Stimulated activated CD8-positive, alpha-beta memory T cell treated with anti-CD3 and anti-CD28 coated beads, Interleukin-2, amount 100 ng/mL, for 48 hours (primary cell): ENCODE measurements at places on chromosomes 13 and 19.

DNA sequence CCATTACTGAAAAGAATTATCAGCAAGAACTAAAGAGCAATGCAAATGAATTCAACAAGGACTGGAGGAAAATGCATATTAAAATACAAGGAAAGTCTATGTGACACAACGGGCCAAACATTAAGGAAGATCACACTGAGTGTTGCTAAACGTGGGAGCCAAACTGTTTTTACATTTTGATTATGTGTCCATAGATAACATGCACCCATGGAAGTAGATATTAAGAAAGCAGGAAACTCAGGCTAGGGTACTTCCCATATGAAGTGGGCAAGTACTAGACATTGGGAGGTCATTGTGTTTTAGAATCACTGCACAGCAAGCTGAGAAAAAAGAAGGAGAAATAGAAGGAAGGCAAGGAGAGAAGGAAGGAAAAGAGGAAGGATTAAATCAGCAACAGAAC is 161.8 kb downstream of the KCTD12 start:
- DNase-seq: no peak

GRCh38 chr13:79228972-79229371 is 177.1 kb downstream of the RBM26 start:
- no peak for DNase-seq

GRCh38 chr19:14152713-14153112 is 16.3 kb upstream of the ASF1B start:
- no peak for DNase-seq

DNA sequence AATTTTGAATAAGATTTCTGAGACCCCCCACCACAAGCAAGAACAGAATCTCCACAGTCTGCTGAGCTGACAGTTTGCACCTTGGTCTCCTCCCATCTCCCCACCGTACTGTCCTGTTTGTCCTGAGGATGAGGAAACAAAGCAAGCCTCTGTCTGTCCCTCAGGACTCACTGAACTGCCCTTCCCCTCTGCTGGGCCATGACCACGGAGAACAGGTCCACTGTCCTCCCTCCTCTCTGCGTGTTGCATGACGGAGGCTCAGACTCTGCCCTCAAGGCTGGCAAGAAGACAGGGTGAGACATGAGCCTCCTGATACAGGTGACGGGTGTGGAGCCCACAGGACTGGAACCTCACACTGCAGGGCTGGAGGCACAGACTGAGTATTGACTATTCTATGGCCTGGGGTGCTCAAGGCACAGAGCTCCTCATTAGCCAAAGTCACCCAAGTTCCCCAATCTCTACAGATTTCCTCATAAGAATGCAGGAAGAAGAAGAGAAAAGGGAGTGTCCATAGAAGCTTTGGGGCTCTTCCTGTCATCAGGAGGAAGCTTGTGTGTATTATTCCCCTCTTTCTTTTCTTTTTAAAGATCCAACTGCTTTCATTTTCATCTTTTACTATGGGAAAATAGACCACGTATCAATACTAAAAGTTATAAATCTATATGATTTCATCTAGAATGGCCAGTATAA is 22.4 kb upstream of the RGCC start:
- no peak for DNase-seq

GRCh38 chr19:32909257-32909656 is 39.7 kb upstream of the SLC7A9 start:
- DNase-seq: no peak

DNA sequence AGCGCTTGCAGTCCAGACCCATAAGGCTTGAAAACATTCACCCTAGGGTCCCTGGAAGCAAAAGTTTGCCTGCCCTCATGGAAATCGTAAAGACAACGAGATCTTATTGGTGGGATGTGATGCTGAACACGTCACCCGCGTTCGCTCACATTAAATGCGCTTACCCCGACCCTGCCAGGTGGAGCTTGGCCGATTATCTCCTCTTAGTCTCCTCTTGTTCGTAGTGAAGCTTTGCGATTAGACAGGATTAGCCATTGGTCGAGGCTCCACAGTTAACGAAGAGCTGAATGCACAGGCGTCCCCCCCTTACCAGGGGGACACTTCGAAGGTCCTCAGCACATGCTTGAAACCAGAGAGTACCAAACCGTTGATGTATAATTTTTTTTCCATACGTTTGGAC is 16.0 kb upstream of the KDM4B start:
- no peak for DNase-seq

GRCh38 chr13:47289567-47289966 is 392.7 kb upstream of the HTR2A start:
- no peak for DNase-seq

DNA sequence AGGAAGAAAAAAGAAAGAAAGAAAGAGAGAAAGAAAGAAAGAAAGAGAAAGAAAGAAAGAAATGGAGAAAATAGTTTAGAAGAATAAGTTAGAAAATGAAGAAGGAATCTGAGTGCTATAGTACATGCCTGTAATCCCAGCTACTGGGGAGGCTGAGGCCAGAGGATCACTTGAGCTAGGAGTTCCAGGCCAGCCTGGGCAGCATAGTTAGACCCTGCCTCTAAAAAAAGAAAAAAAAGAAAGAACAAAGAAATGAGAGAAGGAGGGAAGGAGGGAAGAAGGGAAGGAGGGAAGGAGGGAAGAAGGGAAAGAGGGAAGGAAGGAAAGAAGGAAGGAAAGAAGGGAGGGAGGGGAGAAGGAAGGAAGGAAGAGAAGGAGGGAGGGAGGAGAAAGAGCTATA is 1339.8 kb downstream of the OLFM4 start:
- no peak for DNase-seq

GRCh38 chr19:31138077-31138476 is 211.2 kb downstream of the TSHZ3 start:
- DNase-seq: no peak

- DNase-seq: peak; percentile 87
Measured at GRCh38 chr19:1113030-1113985, 9.5 kb downstream of the GPX4 start.

- no peak for DNase-seq
Measured at GRCh38 chr13:113350065-113350937, 13.6 kb downstream of the GRTP1 start.

- peak; percentile 41 for DNase-seq
Measured at GRCh38 chr19:36140304-36141038, 605 bp downstream of the CAPNS1 start.

- DNase-seq: no peak
Measured at GRCh38 chr19:18090545-18091216, 3.9 kb upstream of the IL12RB1 start.

DNA sequence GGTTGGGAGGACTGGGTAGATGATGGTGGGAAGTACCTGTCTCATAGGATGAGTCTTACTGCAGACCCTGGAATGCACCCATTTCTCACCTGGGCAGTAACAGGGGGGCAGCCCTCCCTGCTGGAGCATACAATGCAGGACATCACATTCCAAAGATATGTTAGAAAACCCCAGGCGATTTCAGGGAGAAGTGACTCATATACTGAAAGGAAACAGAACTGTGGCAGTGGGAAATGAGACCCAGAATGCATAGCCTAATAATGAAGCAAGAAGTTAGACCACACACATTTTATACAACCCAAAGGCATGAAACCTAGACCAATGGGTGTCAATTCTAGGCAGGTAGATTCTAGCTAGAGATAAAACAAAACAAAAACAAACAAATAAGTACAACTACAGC is 402.7 kb downstream of the IRS2 start:
- DNase-seq: no peak

GRCh38 chr19:42601811-42602443 is 7.2 kb upstream of the CEACAM8 start:
- DNase-seq: no peak

DNA sequence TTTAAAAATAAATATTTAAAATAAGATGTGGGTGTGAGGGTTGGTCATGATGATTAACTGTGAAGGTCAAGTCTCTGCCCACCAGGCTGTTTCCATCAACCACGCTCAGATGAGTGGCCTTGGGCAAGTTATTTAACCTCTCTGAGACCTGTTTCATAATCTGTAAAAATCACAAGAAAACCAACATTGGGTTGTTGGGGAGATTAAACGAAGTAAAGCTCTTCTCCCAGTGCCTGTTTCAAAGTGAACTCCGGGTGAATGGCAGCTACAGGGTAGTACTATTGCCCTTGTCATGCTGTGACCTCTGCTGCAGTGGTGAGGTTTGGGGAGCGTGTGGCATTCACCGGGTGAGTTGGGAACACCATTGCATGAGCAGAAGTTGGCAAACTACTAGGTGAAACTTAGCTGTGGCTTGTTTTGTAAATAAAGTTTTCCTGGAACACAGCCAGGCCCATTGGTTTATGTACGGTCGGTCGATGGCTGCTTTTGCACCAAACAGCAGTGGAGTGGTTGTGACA is 153.2 kb downstream of the USP12 start:
- no peak for DNase-seq

DNA sequence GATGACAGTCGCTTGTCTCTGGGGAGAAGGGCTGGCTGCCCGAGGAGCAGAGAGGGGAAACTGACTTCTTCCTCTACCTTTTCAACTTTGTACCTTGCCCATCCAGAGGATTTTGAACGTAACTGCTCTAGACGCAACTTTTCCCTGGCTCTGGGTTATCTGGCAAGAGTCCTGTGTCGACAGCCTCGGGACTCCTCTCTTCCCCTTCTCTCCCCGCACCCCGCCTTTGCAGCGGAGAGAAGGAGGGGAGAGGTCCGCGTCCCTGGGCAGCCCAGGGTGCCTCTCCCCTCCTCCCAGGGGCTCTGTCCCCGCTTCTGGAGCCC is 574 bp downstream of the SH3GL1 start:
- DNase-seq: no peak

DNA sequence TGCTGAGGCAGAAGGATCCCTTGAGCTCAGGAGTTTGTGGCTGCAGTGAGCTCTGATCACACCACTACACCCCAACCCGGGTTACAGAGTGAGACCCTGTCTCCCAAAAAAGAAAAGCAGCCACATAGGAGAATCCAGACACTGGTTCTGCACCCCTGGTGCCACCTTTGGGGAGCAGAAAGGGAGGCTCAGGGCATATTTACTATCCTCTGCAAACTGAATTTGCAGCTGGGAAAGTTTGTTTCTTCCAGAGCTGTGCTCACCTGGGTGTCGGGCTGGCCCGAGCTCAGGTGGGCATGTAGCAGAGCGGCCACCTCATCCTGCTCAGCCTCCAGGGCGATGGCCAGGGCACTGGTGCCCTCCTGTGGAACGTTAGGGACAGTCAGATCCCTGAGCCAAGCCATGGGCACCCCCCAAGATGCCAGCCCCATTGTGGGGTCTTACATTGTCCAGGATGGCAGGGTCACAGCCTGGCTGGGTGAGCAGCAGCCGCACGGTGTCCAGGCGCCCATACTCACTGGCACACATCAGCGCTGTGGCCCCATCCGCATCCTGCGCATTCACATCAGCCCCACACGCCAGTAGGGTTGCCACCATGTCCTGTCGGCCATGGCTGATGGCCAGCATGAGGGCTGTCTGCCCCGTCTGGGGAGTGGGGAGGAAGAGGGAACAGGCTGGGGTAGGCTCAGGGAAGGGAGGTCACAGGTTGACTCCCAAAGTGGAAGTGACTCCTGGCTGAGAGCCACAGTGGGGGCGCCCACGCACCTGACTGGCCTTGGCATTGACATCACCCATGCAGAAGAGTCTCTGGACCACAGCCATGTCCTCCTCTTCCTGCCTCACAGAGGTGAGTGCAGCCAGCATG is 3.1 kb downstream of the RPS28 start:
- no peak for DNase-seq

DNA sequence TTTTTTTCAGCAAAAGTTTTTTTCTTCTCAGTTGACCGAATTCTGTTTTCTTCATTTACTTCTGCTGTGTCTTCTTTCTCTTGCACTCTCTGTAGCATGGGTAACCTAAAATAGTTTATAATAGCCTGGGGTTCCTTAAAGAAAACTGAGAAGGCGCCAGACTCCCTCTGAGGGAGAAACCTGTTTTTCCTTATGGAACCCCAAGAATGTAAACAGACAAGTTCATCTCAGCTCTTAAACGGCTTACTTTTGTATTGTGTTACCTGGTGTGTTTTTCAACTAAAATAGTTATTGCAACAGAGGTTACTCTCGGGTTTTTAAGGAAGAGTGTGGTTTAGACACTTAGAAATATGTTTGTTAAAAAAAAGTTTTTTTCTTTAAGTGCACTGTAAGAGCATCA is 23.8 kb upstream of the TM9SF2 start:
- no peak for DNase-seq

GRCh38 chr19:29364224-29364726 is 151.3 kb upstream of the UQCRFS1 start:
- no peak for DNase-seq

GRCh38 chr19:55273978-55274707 is 5.8 kb downstream of the HSPBP1 start:
- DNase-seq: no peak

GRCh38 chr19:7488736-7489353 is at the start of gene PEX11G:
Gene PEX11G, minus strand, starts transcription at chr19:7489035. Its CDS starts 25 bp downstream, at chr19:7489010.
- peak; percentile 89 for DNase-seq

DNA sequence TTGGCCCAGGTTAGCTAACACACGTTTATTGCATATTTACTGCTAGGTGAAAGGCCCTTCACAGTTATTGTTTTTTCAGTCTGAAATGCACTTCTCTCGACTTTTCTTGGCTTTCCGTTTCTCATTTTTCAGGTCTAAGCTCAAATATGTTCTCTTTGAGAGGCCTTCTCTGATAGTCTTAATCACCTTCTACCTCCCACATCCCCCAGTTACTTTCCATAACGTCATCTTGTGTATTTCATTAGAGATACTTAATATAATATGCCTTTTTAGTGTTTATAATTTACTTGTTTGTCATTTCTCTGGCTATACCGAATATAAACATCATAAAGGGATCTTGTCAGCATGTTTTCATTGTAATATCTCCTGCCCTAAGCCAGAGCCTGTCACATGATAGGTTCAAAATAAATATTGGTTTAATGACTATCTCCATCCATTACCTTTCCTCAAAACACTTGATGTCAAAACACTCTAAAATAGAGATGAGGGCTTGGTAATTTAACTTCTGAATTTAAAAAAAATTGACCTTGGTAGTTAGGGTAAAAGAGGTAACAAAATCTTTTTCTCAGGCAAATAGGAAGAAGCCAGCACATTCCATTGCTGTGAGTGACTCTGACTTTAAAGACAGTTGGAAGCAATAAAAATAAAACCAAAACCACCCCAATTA is 168.6 kb upstream of the RFC3 start:
- DNase-seq: no peak

GRCh38 chr13:50812242-50812641 is 31.2 kb downstream of the DLEU7 start:
- DNase-seq: no peak

DNA sequence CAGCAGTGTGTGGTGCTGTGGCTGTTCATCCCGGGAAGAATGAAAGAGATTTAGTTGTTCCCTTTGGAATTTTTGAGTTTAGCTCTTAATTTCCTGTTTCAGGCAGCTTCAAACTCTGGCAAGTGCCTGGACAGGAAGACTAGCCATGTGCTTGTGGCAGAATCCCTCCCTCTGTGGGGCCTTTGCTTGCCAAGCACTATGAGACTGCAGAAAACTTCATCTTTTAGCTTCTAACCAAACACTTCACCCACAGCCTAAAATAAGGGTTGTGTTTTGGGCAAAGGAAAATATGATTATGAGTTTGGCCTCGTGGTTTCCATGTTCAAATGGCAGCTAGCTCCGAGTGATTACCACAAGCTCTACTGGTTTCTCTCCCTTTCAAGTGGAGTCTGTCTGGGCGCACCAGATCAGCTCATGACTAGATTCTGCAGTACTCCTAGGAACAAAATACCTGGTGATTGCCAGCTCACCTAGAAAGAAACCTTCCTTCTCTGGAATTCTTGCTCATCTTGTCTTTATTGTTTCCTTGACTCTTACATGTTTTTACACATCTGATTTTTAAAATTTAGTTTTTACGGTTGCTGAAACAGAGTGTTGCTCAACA is 707.5 kb downstream of the SLITRK6 start:
- DNase-seq: no peak

- DNase-seq: no peak
Measured at GRCh38 chr19:15293781-15294491, 38.4 kb downstream of the BRD4 start.
